ENCODE measurements at places on chromosomes 4 and X.

GRCh38 chr4:124435274-124435950 lies 277.1 kb downstream of the ANKRD50 start:
- no peak for DNase-seq

DNA sequence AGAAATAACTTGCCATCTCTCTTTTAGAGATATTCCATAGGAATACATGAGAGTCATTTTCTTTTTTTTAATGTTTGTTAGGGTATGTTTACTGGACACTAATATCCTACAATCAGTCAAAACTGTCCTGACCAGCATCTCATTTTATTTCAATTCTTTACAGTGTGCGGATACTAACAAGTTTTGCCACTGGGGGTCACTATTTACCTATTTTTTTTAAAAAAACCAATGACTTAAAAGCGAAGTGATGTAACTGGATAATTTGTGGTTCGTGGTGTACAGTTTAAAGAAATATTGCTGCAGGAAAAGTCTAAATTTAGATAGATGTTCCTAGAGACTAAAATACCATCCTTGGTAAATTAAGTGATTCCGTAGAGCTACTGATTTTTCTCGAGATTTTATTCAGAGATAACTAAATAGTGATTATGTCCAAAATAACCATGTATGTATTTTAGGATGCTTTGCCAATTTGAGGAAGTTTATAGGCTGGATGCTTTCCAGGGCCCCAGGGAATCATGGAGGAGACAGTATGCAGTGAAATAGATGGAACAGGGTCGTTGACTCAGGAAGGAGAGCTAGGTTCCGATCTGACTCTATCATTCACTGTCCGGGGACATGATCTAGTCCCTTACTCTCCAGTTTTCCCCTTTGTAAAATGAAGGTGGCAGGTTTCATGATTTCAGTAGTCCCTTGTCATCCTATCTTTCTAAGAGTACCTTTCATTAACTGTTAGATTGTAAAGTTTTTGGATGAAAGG lies 34.0 kb upstream of the GNPDA2 start:
- DNase-seq = no peak

DNA sequence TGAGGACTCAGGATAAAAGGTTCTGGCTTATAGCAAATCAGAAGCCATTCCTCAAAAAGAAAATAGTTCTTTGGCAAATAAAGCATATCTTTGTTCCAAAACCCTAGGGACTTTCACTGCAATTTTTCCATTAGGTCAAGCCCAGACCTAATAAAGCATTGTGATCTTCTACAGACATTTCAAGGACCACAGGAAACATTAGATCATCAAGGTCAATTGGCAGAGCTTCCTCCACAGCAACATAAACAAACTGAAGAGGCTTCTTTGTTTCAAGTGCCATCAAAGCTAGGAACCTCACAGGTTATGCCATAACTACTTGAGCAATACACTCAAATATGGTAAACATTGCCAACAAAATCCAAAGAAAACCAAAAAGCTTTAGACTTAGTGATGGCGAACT lies 144.9 kb downstream of the ANXA5 start:
- no peak for DNase-seq

- no peak for DNase-seq
Observed at GRCh38 chrX:57929373-57929772, 19.1 kb upstream of the ZXDA start.

GRCh38 chrX:19579485-19579884 lies 64.2 kb upstream of the MAP3K15 start:
- no peak for DNase-seq

- DNase-seq = no peak
Observed at GRCh38 chr4:165079476-165079875, 25.8 kb downstream of the TRIM75 start.

GRCh38 chr4:165312506-165312905 lies 15.0 kb upstream of the MSMO1 start:
- DNase-seq = no peak

DNA sequence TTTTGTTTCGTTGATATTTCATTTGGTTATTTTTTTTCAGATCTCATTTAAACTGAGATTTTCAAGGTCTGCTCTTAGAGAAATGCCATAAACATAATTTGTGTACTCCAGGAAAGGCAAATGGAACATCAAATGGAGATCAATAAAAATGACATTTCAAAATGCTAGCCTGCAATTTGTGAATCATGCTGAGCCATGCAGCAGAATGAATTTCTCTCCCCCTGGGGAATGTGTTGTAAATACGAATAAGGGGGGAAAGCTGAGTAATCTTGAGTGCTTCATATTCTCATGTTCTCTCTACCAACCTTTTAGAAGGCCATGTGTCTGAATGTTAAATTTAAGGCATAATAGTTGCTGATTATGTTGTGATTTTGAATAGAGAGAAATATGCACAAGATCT lies 7.8 kb downstream of the ZCCHC4 start:
- no peak for DNase-seq

GRCh38 chr4:2417765-2418649 lies at the start of gene ZFYVE28:
Gene ZFYVE28 (minus strand): TSS chr4:2418645. CDS start chr4:2418323, 322 bp downstream.
- no peak for DNase-seq

DNA sequence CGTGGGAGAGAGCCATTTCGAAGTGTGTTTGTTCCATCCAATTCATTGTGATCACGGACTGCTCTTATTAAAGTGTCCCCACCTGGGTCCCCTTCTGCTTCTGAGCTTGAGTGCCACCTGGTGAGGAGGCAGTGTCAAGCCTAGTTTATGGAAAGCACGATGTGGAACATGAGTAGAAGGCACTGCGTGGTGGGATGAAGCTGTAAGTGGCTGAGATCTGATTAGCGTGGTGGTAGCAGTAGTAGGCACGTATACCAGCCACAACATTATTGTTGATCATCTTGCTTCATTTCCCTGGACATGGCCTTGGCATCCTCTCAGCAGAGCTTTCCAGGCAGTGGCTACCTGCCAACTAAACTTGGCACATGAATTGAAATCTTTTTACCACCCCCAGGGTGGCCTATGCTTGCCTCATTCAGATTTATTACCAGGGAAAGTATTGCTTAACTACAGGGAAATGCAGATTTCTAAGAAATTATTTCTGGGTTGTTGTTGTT lies 46.4 kb downstream of the GPAT3 start:
- DNase-seq = no peak

DNA sequence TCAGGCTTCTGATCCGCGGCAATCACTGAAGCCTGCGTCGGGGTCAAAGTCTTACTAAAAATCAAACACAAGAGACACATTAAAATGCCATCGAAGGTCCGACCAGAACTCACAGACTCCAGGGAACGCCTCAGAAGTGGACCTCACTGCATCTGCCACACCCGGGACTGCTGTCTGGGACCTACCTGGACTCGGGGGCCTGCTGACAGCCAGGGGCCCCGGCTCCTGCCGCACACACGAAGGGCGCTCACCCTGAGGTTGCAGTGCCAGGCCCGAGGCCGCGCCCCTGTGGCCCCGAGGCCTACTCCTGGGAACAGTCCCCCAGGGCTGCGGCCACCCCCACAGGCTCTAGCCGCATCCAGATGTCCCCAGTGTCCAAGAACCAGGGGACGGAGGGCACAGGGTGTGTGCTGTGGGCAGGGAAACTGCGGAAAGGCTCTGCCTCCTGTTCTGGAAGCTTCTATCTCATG lies 7.4 kb downstream of the CTBP1 start:
- DNase-seq = no peak

DNA sequence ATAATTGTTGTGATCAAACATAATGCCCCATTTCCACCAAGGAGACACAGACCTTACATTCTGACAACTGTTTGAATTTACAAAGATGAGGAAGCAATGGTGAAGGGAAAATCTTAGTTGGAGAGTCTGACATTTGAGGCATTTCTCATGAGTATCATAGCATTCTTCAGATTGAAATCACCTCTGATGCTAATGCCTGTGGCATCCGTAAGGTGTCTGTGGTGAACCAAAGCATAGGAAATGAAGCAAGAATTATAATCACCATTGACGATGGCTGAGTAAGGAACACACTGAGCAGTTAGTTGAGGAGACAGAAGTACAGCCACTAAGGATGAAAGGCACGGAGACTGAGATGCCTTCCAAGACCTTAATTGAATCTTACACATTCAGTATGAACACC lies 575.7 kb downstream of the TRIML1 start:
- no peak for DNase-seq

GRCh38 chr4:36533944-36534343 lies 252.5 kb downstream of the DTHD1 start:
- DNase-seq = no peak

GRCh38 chrX:120769576-120770341 lies 105.9 kb downstream of the CT47B1 start:
- no peak for DNase-seq

GRCh38 chrX:48939524-48940228 lies 17.7 kb downstream of the OTUD5 start:
- DNase-seq = no peak

DNA sequence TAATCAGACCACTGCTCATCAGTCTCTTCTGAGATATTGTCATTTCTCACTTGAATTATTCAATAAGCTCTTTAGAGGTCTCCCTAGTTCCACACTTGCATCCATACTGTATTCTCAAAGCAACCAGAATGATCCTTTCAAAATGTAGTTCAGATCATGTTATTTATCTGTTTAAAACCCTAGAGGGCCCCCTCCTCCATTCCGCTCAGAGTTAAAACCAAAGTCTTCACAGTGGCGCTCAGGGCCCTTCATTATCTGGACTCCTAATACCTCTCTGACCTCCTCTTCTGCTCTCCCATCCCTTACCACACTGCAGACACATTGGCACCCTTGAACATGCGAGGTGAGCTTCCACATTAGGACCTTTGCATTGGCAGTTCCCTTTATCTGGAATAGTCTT lies 32.7 kb upstream of the HPGDS start:
- DNase-seq = no peak

DNA sequence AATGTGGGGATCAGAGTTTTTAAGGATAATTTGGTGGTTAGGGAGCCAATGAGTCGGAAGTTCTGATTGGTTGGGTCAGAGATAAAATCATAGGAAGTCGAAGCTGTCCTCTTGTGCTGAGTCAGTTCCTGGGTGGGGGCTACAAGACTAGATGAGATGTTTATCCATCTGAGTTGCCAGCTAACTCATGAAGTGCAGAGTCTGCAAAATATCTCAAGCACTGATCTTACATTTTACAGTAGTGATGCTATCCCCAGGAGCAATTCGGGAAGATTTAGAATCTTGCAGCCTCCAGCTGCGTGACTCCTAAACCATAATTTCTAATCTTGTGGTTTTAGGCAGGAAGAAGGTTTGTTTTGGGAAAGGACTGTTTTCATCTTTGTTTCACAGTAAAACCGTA lies 565.8 kb upstream of the SPANXN1 start:
- no peak for DNase-seq

DNA sequence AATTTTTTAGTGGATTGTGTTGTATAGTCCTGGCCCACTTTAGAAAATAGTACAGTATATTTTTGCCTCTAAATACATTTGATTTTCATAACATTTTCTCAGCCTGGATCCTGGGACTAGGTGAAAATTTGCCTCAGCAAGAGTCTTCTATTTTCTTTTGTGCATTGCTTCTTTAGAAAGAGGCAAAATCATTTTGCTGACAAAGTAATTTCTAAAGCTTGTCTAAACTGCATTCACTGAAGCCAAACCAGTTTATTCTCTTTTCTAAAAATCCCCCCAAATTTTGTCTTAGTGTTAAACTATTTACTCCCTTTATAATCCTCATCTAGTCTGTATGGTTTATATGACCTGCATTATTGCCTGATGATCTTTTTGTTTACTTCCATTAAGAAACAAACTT lies 326.3 kb downstream of the C4orf33 start:
- DNase-seq = no peak

- no peak for DNase-seq
Observed at GRCh38 chrX:133546441-133546840, 131.2 kb upstream of the GPC4 start.

DNA sequence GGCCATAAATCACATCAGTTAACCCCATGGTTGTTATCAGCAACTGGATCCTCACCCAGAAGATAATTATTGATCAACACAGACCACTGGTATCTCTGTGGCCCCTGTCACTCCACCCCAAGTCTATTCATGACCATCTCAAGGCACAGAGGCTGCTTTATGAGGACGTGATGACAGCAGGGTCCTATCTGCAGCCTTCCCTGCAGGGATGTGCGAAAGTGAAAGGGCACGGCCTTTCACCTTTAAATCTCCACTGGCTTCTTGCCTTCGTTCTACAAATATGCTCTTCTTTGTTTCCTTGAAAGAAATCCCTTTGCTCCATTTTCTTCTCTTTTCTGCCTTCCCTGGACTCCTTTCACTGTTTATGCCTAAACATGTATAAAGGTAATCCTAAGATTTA lies 170.6 kb upstream of the EDNRA start:
- DNase-seq = no peak

DNA sequence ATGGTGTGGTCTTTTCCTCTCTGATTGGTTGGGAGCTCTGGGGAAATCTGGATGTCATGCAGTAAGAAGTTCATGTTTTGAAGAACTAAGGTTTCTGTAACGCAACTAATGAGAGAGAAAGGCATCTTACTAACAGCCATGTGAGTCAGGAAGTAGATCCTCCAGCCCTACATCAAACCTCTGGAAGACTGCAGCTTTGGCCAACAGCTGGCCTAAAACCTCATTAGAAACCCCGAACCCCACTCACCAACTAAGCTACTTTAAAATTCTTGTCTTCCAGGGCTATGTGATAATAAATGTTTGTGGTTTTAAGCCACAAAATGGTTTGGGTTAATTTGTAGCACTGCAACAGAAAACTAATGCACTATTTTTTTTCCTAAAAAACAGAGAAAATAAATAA lies 549.0 kb upstream of the GRID2 start:
- no peak for DNase-seq

DNA sequence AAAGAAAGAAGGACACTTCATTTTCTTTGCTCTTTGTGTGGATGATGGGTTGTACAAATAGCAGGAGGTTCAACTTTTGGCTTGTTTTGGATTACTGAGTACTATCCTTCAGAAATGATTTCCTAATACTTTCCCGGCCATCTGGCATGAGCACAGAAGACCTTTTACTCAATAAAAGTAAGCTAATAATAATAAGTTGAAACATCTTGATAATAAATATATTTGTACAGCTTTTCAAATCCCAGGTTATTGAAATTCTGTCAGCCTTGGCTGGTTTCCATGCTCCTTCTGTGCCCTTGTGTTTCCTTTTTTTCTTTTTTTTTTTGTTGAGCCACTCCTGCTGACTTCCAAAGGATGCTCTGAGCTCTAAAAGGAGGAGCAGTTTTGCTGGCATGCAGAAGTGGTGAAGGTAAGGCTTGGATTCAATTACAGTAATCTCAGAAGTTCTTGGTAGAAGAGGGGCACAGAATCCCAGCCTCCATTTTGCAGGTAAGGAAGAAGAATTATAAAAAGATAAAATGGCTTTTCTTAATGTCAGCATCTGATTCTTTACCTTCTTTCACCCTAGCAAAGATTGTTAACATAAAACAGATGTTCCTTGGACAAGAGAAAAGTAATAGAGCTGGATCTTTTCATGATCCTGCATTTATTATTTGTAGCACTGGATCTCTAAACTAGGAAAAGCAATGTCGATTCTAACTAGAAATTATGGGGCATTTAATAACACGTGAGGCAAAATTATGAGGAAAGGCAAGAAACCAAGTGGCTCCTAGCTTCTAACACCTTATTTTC lies 31.9 kb downstream of the REPS2 start:
- DNase-seq = no peak

GRCh38 chr4:120867506-120867905 lies 55.0 kb downstream of the PRDM5 start:
- DNase-seq = no peak

Measured in activated CD8-positive, alpha-beta memory T cell treated with anti-CD3 and anti-CD28 coated beads for 4 hours (primary cell).